ENCODE measurements at places on chromosomes 3 and 15.

GRCh38 chr3:106119614-106120082 lies 250.8 kb upstream of the CBLB start:
- DNase-seq, result no peak

- DNase-seq, result no peak
Observed at GRCh38 chr3:16486951-16487480, 26.5 kb downstream of the RFTN1 start.

DNA sequence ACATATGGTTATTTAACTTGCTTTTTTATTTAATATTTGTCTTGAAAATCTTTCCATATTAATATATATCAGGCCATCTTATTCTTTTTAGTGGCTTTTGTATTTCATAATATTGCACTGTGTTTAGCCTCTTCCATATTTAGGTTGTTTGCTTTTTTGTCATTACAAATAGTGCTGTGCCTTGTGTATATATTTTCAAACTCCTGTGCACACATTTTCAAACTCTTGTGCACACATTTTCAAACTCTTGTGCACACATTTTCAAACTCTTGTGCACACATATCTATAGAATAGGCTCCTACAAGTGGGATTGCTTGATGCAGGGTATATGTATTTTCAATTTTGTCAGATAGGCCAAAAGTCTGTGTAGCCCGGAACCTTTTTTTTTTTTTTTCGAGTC lies 118.0 kb upstream of the MLF1 start:
- no peak for DNase-seq

GRCh38 chr3:44987332-44987731 lies 11.3 kb downstream of the EXOSC7 start:
- DNase-seq, result no peak

DNA sequence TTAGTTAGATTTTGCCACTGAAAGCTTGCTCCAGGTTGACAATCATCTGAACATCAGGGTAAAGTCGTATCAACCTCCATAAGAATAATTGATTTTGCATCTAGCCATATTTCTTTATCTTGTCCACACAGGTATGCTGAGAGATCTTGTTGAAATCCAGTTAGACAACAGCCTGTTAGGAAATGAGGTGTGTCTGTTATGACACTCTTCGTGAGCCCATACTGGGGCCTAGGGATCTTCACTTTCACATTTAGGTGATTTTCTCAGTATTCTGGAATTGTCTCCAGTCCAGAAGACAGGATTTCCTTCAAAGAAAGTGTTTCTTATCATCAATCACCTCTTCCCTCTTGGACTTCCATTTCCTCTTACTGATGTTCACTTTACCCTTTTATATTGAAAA lies 18.1 kb downstream of the DNAJB11 start:
- no peak for DNase-seq

GRCh38 chr15:76321171-76321570 lies 9.9 kb upstream of the ETFA start:
- no peak for DNase-seq

- DNase-seq, result no peak
Observed at GRCh38 chr3:50128001-50128400, 27.1 kb upstream of the SEMA3F start.

DNA sequence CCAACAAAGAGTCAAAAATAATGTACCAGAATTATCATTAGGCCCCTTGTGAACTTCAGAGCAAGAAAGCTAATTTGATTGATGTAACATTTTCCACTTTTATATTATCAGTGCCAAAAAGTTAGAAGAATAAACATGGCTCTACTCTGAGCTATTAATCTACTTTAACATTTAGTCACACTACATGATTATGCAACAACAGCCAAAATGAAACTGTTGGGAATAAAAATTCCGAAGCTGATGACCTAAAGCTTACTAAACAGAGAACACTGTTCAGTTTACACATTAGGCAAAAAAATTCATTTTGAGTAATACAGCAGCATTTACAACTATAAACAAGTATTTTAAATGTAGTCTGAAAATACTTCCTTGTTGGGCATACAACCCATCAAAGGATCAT lies 1134.1 kb downstream of the EPHA3 start:
- DNase-seq, result no peak

GRCh38 chr3:193772422-193772763 lies 179.4 kb downstream of the OPA1 start:
- DNase-seq, result no peak

Data from caudate nucleus (tissue), 63 donors.